Suppressor macrophage treated with lipopolysaccharide for 1 hour (primary cell): ENCODE measurements at places on chromosomes 6 and 20.

DNA sequence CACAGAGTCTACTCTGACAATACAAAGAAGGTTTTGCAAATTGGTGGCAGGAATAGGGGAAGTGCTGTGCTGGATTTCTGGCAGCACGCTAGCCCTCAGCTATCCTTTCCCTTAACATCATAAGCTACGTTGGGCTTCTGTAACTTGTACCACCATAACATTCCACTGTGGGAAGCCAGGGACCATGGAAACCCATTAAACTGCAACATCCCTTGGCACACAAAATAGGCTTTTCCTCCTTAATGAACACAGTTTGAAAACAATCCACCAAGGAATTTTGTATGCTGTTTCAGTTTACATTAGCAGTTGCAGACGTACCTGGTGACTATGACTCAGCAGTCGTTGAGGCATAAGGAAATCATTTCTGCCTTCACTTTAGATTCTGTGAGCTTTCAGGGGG is 203.9 kb upstream of the RAB32 start:
- DNase-seq = peak; percentile 40

GRCh38 chr6:43053545-43054205 is at the start of gene CUL7:
CUL7 (minus strand) TSS chr6:43053851; CDS start chr6:43052788, 1,063 bp downstream.
- peak; percentile 87 for DNase-seq

GRCh38 chr6:117483004-117483644 is 650 bp downstream of the DCBLD1 start:
- DNase-seq = peak; percentile 78

GRCh38 chr6:105874835-105875626 is 211.1 kb upstream of the PRDM1 start:
- no peak for DNase-seq

- DNase-seq = peak; percentile 24
Observed at GRCh38 chr20:560680-561079, 17.1 kb upstream of the CSNK2A1 start.

- DNase-seq = peak; percentile 89
Observed at GRCh38 chr6:30130887-30131862, 4.8 kb upstream of the TRIM40 start.

GRCh38 chr6:77463861-77464494 is 687 bp upstream of the HTR1B start:
- no peak for DNase-seq

DNA sequence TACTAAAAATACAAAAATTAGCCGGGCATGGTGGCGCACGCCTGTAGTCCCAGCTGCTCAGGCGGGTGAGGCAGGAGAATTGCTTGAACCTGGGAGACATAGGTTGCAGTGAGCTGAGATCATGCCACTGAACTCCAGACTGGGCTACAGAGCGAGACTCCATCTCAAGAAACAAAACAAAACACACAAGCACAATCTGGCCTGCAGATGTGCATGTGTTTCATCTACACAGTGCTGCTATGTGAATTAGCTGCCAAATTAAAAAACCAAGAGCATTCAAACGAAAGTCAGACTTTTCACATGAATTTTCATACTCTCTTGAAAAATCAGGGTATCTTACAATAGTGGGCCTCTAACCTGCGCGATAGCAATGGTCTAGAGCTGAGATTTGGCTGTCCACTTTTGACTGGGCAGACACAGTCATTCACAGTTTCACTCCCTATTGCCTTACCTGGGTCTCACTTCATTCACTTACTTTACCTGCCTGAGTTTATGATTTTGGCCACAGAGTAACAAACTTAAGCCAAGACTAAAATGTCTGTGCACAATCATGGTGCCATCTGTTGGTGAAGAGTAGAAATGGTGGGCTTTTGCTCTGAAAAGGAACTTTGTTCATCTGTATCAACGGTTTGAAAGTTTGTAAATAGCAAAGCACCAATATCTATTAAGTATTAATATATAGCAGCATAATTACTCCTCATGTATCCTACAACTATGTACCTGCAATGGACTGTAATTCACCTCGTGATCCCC is 138.5 kb upstream of the UST start:
- peak; percentile 55 for DNase-seq

DNA sequence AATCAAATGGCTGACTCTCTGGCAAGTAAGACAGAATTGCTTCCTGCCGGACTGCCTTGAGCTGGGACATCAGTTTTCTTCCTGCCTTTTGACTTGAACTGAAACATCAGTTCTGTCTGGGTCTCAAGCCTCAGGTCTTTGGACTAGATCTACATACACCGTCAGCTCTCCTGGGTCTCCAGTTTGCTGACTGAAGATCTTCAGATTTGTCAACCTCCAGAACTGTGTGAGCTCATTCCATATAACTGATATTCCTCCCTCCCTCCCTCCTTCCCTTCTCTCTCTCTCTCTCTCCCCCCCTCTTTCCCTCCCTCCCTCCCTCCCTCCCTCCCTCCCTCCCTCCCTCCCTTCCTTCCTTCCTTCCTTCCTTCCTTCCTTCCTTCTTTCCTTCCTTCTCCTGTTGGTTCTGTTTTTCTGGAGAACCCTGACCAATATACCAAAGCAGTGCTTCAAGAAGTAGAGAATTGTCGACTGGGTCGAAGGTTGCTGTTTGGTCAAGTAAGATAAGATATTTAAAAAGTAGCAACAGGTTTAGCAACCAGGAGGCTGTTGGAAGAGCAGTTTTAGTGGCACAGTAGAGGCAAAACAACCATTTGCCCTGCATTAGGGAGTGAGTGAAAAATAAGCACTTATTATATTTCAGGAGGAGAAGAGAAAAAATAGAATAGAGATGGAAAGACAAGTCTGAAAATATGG is 33.1 kb upstream of the CMTR1 start:
- DNase-seq = no peak

DNA sequence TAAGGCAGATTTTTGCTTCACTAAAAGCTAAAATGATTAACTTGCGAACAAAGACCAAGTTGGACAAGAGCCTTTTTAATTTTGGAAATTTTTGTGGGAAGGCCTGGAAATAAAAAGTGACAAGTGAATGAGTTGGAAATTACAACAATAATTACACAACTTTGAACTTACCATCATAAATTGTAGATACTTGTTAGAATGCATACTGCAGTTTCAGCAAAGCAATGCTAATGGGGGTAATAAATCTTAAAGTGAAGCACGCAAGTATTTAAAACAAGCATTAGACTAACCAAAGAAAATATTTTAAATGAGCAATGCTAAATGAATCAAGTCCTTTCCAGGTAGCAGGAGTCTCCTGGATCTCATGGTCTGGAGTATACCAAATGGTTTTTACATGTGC is 83.2 kb upstream of the EYA4 start:
- no peak for DNase-seq

GRCh38 chr20:34215711-34216381 is 25.4 kb upstream of the ASIP start:
- DNase-seq = peak; percentile 91

DNA sequence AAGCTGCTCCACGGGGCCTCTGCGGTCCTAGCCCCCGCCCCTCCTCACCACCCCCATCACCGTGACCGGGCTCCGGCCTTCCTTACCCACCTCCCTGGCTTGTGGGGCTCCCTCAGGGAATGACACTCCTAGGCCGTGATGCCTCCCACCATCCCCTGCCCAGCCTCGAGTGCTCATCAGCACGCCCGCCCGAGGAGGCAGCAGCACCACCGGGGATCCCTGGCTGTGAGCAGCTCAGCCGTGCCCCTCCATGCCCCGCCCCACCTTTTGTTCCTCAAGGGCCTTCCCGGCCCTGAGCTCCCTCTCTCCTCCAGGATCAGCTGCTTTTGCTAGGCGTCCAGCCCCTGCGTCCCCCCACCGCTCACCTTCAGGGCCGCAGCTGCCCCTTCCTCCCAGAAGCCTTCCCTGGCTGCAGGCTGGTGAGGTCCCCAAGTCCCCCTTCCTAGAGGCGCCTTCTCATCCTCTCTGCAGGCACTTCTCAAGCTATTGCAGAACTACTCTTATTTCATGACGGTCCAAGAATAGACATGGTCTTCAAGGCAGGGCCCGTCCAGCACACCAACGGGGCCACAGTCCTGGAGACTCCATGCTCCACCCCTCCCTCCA is 3.0 kb downstream of the FNDC11 start:
- no peak for DNase-seq

- DNase-seq = no peak
Observed at GRCh38 chr20:20227013-20227571, 140.8 kb upstream of the INSM1 start.

- no peak for DNase-seq
Observed at GRCh38 chr20:6909608-6910007, 142.1 kb downstream of the BMP2 start.

- DNase-seq = no peak
Observed at GRCh38 chr6:99148761-99149160, 200.7 kb downstream of the FAXC start.

DNA sequence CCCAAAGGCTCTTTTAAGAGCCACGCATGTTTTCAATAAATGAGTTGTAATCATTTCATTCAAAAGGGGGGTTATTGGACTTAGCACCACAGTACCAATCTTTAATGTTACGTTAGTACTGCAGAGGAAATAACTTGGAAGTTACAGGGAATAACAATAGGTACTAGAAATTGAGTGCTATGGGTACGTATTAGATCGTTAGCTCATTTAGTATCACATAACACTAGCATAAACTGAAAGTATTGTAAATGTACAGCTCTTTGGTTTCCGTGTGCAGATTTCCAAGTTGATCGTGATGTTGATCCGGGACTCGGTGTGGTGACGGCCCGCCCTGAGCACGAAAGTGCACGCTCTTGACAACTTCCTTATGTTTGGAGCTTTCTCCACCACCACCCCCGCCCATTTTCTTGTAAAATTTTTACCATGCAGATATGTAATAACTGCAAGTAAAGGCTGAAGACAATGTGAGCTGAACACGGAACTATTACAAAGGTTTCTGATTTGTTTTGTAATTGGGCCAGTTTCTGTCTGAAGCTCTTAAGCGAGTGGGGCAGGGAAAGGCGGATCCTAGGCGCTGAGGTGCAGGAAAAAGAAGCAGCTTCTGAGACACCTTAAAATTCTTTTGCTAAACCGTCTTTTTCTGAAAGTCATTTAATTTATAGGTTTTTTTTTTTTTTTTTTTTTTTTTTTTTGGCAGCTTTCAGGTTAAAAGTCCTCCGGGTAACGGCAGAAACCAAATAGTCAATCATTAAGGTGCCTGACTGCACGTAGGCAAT is 71.5 kb downstream of the HFE start:
- DNase-seq = peak; percentile 77

DNA sequence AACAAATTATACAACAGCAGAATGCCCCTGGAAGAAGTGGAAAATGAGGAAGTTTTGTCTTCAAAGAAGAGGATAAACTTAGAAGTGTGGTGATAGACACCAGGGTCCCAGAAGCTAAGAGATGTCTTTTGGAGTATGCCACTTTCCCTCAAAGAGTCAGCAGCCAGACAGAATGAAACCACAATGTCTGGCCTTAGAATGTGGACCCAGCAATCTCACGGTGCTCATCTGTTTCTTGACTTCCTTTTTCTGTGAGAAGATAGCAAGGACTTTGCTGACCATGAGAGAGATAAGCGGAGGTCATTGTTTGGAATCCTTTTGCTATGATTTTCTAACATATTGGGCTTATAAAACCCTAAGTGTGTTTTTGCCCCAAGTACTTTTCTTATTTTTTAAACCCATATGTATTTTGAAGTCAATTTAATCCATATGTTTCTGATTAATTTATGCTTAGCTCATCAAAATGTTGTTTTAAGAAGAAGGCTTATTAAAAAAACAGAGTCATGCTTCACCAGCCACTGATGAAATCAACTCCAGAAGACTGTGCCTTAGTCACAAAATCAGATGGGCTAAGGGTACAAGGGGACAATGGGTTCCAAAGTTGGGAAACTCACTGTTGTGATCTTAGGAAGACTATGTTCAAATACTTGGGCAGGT is 451.2 kb upstream of the JAG1 start:
- DNase-seq = no peak

- peak; percentile 77 for DNase-seq
Observed at GRCh38 chr20:2521369-2522305, 12.9 kb upstream of the ZNF343 start.

- DNase-seq = peak; percentile 54
Observed at GRCh38 chr6:158232316-158233213, 64.4 kb downstream of the GTF2H5 start.

- DNase-seq = peak; percentile 78
Observed at GRCh38 chr6:56863366-56863765, 91.5 kb upstream of the BEND6 start.

GRCh38 chr6:157034436-157035230 is 257.5 kb downstream of the ARID1B start:
- DNase-seq = no peak

GRCh38 chr20:50333131-50333670 is 142.6 kb downstream of the CEBPB start:
- DNase-seq = no peak

GRCh38 chr6:4059115-4059777 is 19.7 kb downstream of the FAM217A start:
- peak; percentile 78 for DNase-seq

- peak; percentile 3 for DNase-seq
Observed at GRCh38 chr6:100719883-100720682, 161.0 kb downstream of the ASCC3 start.

- DNase-seq = peak; percentile 91
Observed at GRCh38 chr20:53622247-53623133, 28.9 kb upstream of the ZNF217 start.

DNA sequence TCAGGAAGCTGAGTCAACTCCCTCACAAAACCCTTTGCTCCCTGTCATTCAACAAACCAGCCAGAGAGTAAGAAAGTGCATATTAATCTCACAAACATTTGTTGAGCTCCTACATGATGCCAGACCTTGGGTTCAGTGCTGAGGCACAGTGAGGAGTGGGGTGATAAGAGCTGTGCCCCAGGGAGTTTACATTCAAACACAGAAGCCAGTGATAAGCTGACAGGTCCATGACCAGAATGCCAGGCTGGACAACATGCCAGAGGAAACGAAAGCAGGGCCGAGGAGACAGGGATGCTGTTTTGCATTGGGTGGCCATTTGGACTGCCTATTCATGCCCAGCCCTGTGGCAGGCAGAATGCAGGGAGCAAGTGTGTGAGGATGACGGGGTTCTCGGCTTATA is 76.7 kb downstream of the LRFN2 start:
- no peak for DNase-seq

DNA sequence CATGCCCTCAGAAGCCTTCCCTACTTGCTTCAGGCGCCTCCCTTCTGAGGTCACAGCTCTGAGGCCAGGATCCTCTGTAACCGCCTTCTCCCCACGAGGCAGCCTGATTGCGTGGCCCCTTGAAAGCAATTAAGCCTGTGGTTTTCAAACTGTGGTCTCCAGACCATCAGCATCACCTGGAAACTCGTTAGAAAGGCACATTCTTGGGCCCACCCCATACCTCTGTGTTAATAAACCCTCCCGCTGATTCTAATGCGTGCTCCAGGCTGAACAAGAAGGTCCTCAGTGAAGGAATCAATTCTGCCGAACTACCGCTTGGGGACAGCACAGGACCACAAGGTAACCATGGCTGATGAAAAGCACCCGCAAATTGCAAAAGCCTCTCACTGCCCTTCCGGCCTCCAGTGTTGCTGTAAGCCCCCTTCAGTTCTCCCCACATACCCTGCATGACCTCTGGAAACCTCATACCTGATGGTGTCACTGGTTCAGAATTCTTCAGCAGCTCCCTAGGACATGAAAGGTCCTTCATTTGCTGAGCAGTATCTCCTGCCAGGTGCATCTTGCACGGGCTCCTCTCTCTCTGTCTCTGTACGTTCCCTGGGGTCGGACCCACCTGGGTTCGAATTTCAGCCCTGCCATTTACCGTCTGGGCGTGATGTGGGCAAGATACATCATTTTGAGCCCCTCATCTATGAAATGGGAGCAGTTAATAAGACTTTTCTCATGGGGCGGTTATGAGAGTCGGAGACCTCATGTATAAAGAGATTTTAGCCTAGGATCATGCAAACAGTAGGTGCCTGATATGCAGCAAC is 93.3 kb upstream of the RNF24 start:
- peak; percentile 88 for DNase-seq

- DNase-seq = peak; percentile 13
Observed at GRCh38 chr20:63759377-63759901, 19.9 kb downstream of the SLC2A4RG start.

- DNase-seq = no peak
Observed at GRCh38 chr6:127813699-127814027, 87.2 kb downstream of the THEMIS start.
